Activated CD8-positive, alpha-beta T cell treated with anti-CD3 and anti-CD28 coated beads for 36 hours (primary cell): ENCODE measurements at places on chromosomes 11 and 22. TPM values are rescaled to one million over a fixed set of nuclear protein-coding genes. Genes with fewer than 3 reads are reported as not detected.
A peak's percentile ranks its signal among the peaks of the same experiment; 100 is the strongest.

DNA sequence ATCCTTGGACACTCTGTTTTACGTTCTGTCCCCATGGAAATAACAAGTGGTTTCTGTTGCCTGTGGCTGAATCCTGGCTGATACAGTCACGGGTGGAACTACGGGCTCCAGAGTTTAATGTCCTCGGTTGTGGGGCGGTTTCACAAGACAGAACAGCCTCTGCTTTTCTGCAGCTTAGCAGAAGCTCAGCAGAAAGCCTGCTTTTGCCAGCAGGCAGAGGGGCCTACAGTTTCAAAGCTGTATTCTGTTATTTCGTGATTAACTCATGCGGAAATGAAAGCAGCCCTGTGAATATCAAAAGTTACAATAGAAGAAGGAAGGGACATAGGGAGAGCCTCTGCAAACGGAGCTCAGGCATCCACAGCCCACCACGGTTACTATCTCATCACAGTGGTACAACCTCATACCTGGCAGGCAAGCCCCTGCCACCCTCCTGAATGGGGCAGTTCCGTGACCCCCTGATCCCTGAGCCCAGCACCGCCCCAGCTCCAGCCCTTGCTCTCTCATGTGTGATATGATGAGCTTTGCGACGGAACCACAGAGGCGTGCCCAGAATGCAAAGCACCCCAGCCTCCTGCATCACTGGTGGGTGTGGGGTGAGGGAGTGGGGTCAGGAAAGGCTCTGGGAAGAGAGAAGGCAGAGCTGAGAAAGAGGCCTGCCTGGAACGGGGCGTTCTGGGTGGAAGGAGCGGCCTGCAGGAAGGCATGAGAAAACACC, 360.6 kb downstream of the BRD1 start:
- no peaks in the 10 kb centered on the region for H3K36me3 ChIP-seq
- no peak overlapping the region for H3K4me3 ChIP-seq
- no peak for DNase-seq
- H3K4me1 ChIP-seq: no peaks in the 10 kb centered on the region
- no peaks in the 10 kb centered on the region for H3K27me3 ChIP-seq

DNA sequence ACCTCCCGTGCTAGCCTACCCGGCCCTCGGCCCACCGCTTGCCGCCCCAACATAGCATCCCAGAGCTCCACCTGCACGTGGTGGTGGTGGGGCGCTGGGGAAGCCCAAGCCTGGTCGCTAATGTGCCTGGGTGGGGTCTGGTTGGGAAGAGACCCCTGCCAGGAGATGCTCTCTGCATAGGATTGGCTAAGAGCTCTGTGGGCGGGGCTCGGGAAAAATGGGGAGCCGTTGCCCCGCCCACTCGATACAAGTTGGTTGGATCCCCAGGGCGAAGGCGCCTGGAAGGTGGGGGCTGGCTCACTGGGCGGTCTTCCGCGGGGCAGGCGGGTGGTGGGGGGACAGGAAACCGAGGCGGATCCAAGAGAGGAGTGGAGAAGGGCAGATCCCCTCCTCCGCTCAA, 7.6 kb downstream of the LRRC10B start:
- H3K4me1 ChIP-seq: peaks cover 6% of the 10 kb centered on the region
- H3K4me3 ChIP-seq: no peak overlapping the region
- no peak overlapping the region for H3K27ac ChIP-seq
- DNase-seq: peak; percentile 24
- H3K27me3 ChIP-seq: peaks cover 13% of the 10 kb centered on the region

GRCh38 chr11:113697756-113698407, 8.2 kb downstream of the TMPRSS5 start:
- H3K4me3 ChIP-seq: no peak overlapping the region
- no peaks in the 10 kb centered on the region for H3K4me1 ChIP-seq
- H3K27ac ChIP-seq: no peak overlapping the region
- no peaks in the 10 kb centered on the region for H3K27me3 ChIP-seq

- no peak for DNase-seq
- H3K4me3 ChIP-seq: peak overlapping the region; percentile 70
- H3K27me3 ChIP-seq: peaks cover 24% of the 10 kb centered on the region
- no peak overlapping the region for H3K27ac ChIP-seq
Observed at GRCh38 chr22:39243439-39244135, 1.2 kb downstream of the PDGFB start.

ATM gene
- 77.5 TPM for total RNA-seq

GLYATL1B gene
- not detected for total RNA-seq
